Natural killer cell (primary cell): ENCODE measurements at places on chromosomes 13 and 19. TPM values are rescaled to one million over a fixed set of nuclear protein-coding genes. Genes with fewer than 3 reads are reported as not detected.

DNA sequence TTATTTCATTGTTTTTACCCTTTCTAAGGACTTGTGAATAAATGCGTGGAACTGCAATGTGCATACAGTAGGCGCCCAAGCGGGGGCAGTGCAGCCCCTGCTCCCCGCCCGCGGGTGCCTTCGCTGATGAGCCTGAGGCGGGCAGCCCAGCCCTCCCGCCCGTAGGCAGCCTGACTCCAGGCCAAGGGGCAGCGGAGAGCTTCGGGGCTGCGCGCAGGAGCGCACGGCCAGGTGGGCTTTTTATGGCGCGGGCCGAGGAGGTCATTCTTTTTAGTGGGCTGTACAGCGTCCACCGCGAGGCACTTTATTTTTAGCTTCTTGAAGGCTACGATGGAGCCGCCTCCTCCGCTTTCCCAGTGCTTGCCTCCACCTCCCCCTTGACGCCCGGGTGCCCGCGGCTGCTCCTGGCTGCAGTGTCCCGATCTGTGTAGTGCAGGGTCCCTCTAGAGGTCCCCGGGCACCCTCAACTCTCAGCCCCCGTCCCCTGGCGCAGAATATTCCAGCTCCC is 60.5 kb downstream of the CCNE1 start:
- peak; percentile 50 for DNase-seq
- H3K36me3 ChIP-seq, result no peaks in the 10 kb centered on the region
- no peak overlapping the region for H3K27ac ChIP-seq
- H3K4me3 ChIP-seq, result no peak overlapping the region
- H3K4me1 ChIP-seq, result peaks cover 18% of the 10 kb centered on the region

- H3K4me3 ChIP-seq, result no peak overlapping the region
- H3K4me1 ChIP-seq, result no peaks in the 10 kb centered on the region
- H3K36me3 ChIP-seq, result peaks cover 12% of the 10 kb centered on the region
- peak overlapping the region; percentile 56 for H3K27ac ChIP-seq
- H3K27me3 ChIP-seq, result no peaks in the 10 kb centered on the region
These were observed 431.7 kb downstream of the KLF12 start for GRCh38 chr13:73702419-73703071.

- H3K4me1 ChIP-seq, result peaks cover 59% of the 10 kb centered on the region
- H3K36me3 ChIP-seq, result peaks cover 69% of the 10 kb centered on the region
- H3K4me3 ChIP-seq, result peak overlapping the region; percentile 26
- DNase-seq, result peak; percentile 99
- no peaks in the 10 kb centered on the region for H3K27me3 ChIP-seq
- peak overlapping the region; percentile 97 for H3K27ac ChIP-seq
These were observed 9.2 kb downstream of the MKNK2 start for GRCh38 chr19:2041683-2042484.

- no peak for DNase-seq
- no peaks in the 10 kb centered on the region for H3K4me1 ChIP-seq
- no peaks in the 10 kb centered on the region for H3K27me3 ChIP-seq
- H3K27ac ChIP-seq, result no peak overlapping the region
- H3K36me3 ChIP-seq, result no peaks in the 10 kb centered on the region
These were observed 12.4 kb upstream of the SIAH3 start for GRCh38 chr13:45863709-45864590.

FUT1 gene
- 0.18 TPM for total RNA-seq

GRCh38 chr13:70893832-70894231 is 785.6 kb upstream of the KLHL1 start:
- no peak overlapping the region for H3K4me3 ChIP-seq
- no peaks in the 10 kb centered on the region for H3K4me1 ChIP-seq
- DNase-seq, result no peak
- H3K27ac ChIP-seq, result no peak overlapping the region

GRCh38 chr13:23715762-23716235 is 145.6 kb downstream of the TNFRSF19 start:
- no peaks in the 10 kb centered on the region for H3K4me1 ChIP-seq
- no peaks in the 10 kb centered on the region for H3K36me3 ChIP-seq
- H3K4me3 ChIP-seq, result no peak overlapping the region
- no peak for DNase-seq
- no peaks in the 10 kb centered on the region for H3K27me3 ChIP-seq
- H3K27ac ChIP-seq, result no peak overlapping the region

GRCh38 chr13:49219647-49220035 is 497 bp upstream of the MLNR start:
- peaks cover 17% of the 10 kb centered on the region for H3K4me1 ChIP-seq
- no peak overlapping the region for H3K4me3 ChIP-seq
- H3K36me3 ChIP-seq, result no peaks in the 10 kb centered on the region
- no peak overlapping the region for H3K27ac ChIP-seq
- DNase-seq, result no peak
- H3K27me3 ChIP-seq, result peaks cover 16% of the 10 kb centered on the region

IGLON5 gene
- not detected for total RNA-seq

DNA sequence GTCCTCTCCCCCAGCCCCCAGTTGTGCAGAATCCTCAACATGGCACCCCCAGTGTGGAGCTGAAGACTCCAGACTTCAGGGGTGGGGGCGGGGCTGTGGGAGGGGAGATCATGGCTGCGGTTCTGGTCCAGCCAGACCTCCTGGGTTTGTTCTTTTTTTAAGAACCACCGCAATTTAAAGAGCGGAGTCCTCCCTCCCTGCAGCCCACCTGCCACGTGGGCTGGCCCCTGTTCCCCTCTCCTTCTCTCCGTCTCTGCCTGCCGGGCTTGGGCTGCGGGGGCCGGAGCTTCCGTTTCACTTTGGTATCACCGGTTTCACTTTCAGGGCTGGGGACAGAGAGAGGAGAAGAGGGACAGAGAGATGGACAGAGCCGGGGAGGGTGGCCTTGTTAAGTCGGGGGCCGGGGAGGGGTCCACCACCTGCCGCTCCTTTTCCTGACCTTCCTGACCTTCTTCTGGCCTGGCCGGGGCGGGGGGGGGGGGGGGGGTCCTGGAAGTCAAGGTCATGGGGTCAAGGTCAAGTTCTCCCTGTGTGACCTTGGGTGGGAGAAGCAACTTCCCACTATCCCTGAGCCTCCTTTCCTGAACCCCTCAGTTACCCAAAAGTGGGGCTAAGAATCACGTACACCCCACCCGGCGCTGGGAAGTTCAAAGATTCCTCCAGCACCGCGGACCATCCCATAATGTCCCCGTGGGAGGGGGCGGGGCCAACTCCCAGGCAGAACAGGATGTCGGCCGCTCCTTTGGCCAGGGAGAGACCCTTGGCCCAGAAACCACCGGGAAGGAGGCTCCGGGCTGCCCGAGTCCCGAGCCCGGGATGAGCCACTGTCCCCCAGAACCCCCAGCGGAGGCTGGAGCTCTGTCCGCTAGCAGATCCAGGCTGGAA is 11.3 kb upstream of the ZBTB7A start:
- peaks cover 61% of the 10 kb centered on the region for H3K4me1 ChIP-seq
- no peaks in the 10 kb centered on the region for H3K36me3 ChIP-seq
- peak overlapping the region; percentile 82 for H3K27ac ChIP-seq
- H3K4me3 ChIP-seq, result peak overlapping the region; percentile 55

GRCh38 chr13:22195726-22196125 is 524.9 kb downstream of the FGF9 start:
- DNase-seq, result no peak
- no peaks in the 10 kb centered on the region for H3K36me3 ChIP-seq
- no peaks in the 10 kb centered on the region for H3K4me1 ChIP-seq
- H3K27ac ChIP-seq, result no peak overlapping the region
- no peak overlapping the region for H3K4me3 ChIP-seq

ZFP82 gene
- 3.6 TPM for total RNA-seq

DNA sequence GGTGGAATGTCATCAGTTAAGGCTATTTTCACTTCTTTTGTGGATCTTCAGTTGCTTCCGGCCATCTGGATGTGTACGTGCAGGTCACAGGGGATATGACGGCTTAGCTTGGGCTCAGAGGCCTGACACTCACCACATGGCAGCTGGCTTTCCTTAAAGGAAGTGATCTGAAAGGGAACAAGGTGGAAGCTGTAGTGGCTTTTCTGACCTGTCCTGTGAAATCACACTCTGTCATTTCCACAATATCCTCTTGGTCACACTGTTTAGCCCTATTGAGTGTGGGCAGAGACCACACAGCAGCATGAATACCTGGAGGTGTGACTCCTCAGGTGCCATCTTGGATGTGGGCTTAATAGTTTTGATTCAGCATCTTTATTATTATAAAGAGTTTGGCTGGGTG is 4.5 kb upstream of the BAX start:
- no peaks in the 10 kb centered on the region for H3K27me3 ChIP-seq
- H3K4me3 ChIP-seq, result no peak overlapping the region
- no peaks in the 10 kb centered on the region for H3K36me3 ChIP-seq
- H3K27ac ChIP-seq, result no peak overlapping the region

GRCh38 chr19:14412324-14412995 is 6.7 kb downstream of the DDX39A start:
- H3K27me3 ChIP-seq, result no peaks in the 10 kb centered on the region
- peak; percentile 36 for DNase-seq
- H3K27ac ChIP-seq, result no peak overlapping the region
- H3K36me3 ChIP-seq, result peaks cover 68% of the 10 kb centered on the region

ZNF419 gene
- 11.3 TPM for total RNA-seq

DNA sequence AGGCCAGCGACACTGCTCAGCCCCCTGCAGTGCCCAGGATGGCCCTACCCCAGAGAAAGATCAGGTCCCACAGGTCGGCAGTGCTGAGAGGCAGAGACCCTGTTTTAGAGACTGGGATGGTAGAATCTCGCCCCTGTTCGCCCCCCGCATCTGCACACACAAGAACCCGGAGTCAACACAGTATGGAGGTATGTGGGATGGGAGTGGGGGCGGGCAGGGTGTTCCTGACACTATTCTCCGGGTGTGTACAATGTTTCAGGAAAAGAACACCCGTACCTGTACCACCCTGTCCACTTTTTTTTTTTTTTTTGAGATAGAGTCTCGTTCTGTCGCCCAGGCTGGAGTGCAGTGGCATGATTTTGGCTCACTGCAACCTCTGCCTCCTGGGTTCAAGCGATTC is 19.3 kb downstream of the PIP5K1C start:
- peaks cover 8% of the 10 kb centered on the region for H3K36me3 ChIP-seq
- no peak for DNase-seq
- H3K4me1 ChIP-seq, result peaks cover 18% of the 10 kb centered on the region
- H3K4me3 ChIP-seq, result no peak overlapping the region
- no peak overlapping the region for H3K27ac ChIP-seq

DNA sequence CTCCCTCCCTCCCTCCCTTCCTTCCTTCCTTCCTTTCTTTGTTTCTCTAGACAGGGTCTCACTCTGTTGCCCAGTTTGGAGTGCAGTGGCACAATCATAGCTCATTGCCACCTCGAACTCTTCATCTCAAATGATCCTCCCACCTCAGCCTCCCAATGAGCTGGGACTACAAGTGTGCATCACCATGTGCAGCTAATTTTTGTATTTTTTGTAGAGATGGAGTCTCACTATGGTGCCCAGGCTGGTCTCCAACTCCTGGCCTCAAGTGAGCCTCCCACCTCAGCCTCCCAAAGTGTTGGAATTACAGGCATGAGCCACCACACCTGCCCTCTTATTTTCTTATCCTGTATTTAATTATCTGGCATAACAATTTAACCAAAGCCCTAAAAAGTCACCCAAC is 4.4 kb downstream of the UPK1A start:
- H3K36me3 ChIP-seq, result no peaks in the 10 kb centered on the region
- H3K4me3 ChIP-seq, result no peak overlapping the region
- peaks cover 12% of the 10 kb centered on the region for H3K4me1 ChIP-seq

GRCh38 chr19:2425622-2426581 is 1.5 kb downstream of the TIMM13 start:
- H3K27ac ChIP-seq, result no peak overlapping the region
- no peak for DNase-seq
- H3K36me3 ChIP-seq, result peaks cover 3% of the 10 kb centered on the region
- H3K27me3 ChIP-seq, result no peaks in the 10 kb centered on the region
- no peak overlapping the region for H3K4me3 ChIP-seq

GRCh38 chr19:1284293-1284978 is 1.2 kb upstream of the EFNA2 start:
- H3K27me3 ChIP-seq, result peaks cover 22% of the 10 kb centered on the region
- H3K36me3 ChIP-seq, result no peaks in the 10 kb centered on the region
- H3K4me1 ChIP-seq, result peaks cover 16% of the 10 kb centered on the region
- H3K4me3 ChIP-seq, result no peak overlapping the region

TMC4 gene
- total RNA-seq, result 7.5 TPM

DNA sequence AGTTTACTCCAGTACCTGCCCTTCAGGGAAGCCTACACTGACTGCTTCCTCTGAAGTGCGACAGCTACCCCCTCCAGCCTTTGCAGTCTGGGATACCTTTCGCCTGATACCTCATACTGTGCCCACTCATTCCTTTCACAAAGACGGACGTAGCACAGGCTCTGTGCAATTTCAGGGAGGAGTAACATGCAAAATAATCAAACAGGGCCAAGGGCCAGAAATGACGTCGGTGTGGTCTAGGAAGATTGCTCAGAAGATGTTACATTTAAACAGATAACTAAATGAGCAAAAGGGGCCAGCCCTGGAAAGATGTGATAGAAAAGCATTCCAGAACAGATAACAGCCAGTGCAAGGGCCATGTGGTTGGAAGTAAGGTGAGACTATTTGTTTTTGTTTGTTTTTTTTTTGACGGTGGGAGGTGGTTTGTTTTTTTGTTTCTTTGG is 6.6 kb upstream of the DDX39A start:
- H3K36me3 ChIP-seq, result no peaks in the 10 kb centered on the region
- no peaks in the 10 kb centered on the region for H3K27me3 ChIP-seq
- no peak overlapping the region for H3K4me3 ChIP-seq
- no peak for DNase-seq

GRCh38 chr19:23401086-23401610 is 5.9 kb upstream of the ZNF91 start:
- no peaks in the 10 kb centered on the region for H3K4me1 ChIP-seq
- DNase-seq, result no peak
- H3K36me3 ChIP-seq, result no peaks in the 10 kb centered on the region
- no peak overlapping the region for H3K27ac ChIP-seq
- H3K4me3 ChIP-seq, result no peak overlapping the region

GRCh38 chr19:50969413-50969760 is at the start of gene KLK6:
TSS of gene KLK6 (minus strand) at chr19:50969591. CDS start at chr19:50968104, 1,487 bp downstream.
- H3K4me1 ChIP-seq, result no peaks in the 10 kb centered on the region
- H3K27me3 ChIP-seq, result no peaks in the 10 kb centered on the region
- H3K27ac ChIP-seq, result no peak within 1 kb of the TSS

CAPS gene
- total RNA-seq, result 41.6 TPM

DNA sequence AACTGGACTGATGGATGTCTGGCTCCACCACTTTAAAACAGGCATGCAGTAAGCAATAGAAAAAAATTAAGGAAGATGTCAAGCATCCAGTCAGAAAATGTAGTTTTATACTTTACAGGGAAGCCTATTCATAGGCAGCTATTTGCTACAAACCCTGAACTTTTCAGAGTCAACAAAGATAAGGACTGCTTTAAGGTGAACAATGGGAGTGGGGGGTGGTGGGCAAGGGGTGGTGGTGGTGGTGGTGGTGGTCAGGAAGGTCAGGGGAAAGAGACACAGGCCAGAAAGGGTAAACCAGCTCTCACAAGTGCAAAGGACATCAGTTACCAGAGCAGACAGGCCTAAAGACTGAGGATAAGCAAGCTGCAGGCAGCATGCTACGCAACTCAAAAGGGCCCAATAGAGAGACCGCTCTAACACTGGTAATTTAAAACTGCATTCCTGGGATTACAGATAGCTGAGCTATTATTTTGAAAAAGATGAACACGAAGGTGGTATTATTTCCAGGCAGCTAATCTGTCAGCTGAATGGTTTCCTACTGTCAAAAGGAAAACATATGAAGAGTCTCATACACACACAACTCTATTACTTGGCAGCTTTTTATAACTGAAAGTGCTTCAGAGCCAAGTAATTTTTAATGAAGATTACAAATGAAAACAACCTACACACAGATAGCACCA is 14.8 kb downstream of the BRD4 start:
- no peak overlapping the region for H3K4me3 ChIP-seq
- no peaks in the 10 kb centered on the region for H3K27me3 ChIP-seq
- H3K4me1 ChIP-seq, result peaks cover 59% of the 10 kb centered on the region
- no peaks in the 10 kb centered on the region for H3K36me3 ChIP-seq

- H3K27ac ChIP-seq, result peak overlapping the region; percentile 99
- H3K27me3 ChIP-seq, result no peaks in the 10 kb centered on the region
- peaks cover 37% of the 10 kb centered on the region for H3K4me1 ChIP-seq
- DNase-seq, result no peak
These were observed 1.9 kb downstream of the KLF12 start for GRCh38 chr13:74132152-74132775.
